ENCODE measurements at places on chromosomes 13 and 19. TPM values are rescaled to one million over a fixed set of nuclear protein-coding genes. Genes with fewer than 3 reads are reported as not detected.

- no peak for DNase-seq
Observed at GRCh38 chr13:109700176-109700575, 86.2 kb downstream of the IRS2 start.

The SIGLEC5 gene
- not detected for total RNA-seq

DNA sequence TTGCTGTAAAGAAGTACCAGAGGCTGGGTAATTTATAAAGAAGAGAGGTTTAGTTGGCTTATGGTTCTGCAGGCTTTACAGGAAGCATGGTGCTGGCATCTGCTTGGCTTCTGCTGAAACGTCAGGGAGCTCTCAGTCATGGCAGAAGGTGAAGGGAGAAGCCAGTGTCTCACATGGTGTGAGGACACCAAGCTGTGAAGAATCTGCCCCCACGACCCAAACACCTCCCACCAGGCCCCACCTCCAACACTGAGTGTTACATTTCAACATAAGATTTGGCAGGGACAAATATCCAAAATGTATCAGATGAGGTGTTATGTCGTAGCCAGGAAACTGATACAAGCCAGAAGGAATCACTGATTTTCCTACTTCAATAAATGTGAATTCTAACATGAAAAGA is 136.5 kb downstream of the CYSLTR2 start:
- no peak for DNase-seq

The ZNF43 gene
- 26.5 TPM for total RNA-seq

DNA sequence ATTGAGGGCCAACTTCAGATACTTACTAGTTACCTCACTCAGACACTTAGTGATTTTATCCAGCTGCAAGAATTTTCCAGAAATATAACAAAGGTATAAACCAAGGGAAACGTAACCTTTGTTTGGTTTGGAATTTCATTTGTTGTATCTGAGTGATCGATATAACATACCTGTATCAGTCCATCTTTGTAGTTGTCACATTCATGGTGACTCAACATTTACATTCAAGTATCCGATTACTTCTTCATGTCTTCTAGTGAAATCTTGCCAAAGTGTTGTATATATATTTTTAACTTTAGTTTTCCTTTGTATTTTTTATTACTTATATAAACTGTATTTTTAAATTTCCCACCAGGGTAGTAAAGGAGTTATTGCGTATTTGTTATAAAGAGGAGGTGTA is 16.9 kb upstream of the MYCBP2 start:
- no peak for DNase-seq
